ENCODE measurements at places on chromosomes 1 and 21. TPM values are rescaled to one million over a fixed set of nuclear protein-coding genes. Genes with fewer than 3 reads are reported as not detected.

Gene PSMD4
- total RNA-seq = 256 TPM

Gene KCNJ9
- total RNA-seq = 0.70 TPM

Gene ADORA3
- total RNA-seq = 1.4 TPM

DNA sequence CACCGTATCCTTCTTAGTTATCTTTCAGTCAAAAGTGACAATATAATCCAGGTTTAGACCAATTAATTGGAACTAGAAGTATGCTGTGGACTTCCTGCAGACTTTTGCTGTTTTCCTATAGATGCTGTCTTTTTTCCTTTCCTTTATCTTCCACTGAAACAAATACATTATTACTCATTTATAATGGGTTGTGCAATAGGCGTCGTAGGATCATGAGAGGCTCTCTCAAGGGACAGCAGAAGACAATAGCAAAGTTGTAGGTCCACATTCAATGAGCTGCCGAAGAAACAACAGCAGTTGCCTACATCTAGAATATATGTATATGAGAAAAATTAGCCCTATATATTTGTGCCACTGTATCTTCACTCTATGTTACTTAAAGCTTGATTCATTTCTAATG lies 371.6 kb downstream of the AMY1C start:
- ATAC-seq = no peak

- ATAC-seq = no peak
These were observed 101.7 kb downstream of the BCAR3 start for GRCh38 chr1:93579891-93580290.

GRCh38 chr21:36788120-36788638 lies 89.3 kb downstream of the SIM2 start:
- ATAC-seq = no peak

GRCh38 chr1:87796471-87796901 lies 467.8 kb downstream of the LMO4 start:
- no peak for ATAC-seq

Data from motor neuron (in vitro differentiated cells).